ENCODE measurements at places on chromosomes 5 and 9.

DNA sequence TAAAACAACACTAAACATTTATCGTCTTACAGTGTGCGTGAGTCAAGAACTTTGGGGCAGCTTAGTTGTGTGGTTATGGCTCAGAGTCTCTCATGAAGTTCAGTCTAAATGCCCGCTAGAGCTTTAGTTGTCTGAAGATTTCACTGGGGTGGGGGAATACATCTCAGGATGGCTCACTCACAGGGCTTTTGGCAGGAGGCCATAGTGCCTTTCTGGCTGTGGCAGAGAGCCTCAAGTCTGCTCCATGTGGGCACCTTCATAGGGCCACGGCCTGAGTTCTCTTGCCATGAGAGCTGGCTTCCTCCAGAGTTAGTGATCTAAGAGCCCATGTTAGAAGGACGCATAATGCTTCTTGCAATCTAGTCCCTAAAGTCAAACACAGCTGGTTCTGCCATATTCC, 258.8 kb upstream of the NUDT12 start:
- no peak for DNase-seq

DNA sequence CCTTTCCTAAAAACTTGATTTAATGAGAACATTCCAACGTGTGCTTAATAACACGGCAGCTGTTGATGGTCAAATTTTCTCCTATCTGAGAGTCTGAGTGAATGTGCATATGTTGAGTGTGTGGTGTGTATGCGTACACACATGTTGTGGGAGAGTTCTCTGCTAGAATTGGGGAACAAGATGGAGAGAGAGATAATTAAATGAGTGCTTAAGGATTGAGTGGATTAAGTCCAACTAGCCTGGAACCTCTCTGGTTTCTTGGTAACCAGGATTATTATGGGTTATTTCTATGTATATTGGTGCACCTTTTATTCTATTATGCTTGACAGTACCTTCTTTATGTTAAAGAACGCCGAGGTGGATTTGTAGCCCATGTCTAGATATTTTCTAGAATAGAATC, 36.4 kb upstream of the TNFAIP8 start:
- no peak for DNase-seq

GRCh38 chr5:125272357-125272756, 525.9 kb upstream of the ZNF608 start:
- no peak for DNase-seq

GRCh38 chr5:146529984-146530383, 14.0 kb upstream of the GPR151 start:
- no peak for DNase-seq

- DNase-seq, result no peak
Measured at GRCh38 chr5:83058726-83059125, 18.5 kb downstream of the TMEM167A start.

Measured in effector CD4-positive, alpha-beta T cell (primary cell).